ENCODE measurements at places on chromosomes 7 and 10.
A peak's percentile ranks its signal among the peaks of the same experiment; 100 is the strongest.

- DNase-seq = no peak
Observed at GRCh38 chr10:102413053-102413705, 5.4 kb downstream of the PSD start.

- DNase-seq = no peak
Observed at GRCh38 chr7:124698964-124699363, 66.6 kb downstream of the GPR37 start.

DNA sequence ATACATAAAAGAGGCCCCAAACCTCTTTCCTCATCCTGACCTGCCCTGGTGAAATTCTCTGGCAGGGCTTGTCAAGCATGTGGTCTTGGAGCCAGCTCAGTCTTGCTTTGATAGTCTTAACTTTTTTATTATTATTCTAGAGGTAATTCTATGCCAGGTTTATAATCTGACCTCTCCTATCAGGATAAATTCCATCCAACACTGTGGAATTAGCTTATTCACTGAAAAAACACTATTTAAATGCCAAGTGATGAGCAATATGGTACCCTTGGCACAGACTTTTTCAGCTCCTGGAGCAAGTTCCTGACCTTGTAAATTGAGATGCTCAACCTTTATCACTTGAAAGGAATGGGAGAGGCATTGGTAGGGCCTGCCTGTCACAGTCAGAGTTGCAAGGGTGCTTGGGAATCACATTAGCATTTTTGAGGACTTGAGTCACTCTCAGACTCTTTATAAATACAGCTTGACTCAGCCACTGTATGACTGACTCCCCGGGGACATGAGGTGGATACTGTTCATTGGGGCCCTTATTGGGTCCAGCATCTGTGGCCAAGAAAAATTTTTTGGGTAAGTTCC is at the start of gene CPA4:
TSS of gene CPA4 (plus strand) at position 480 of the 576 bp plus-strand sequence. CDS start at position 500, 20 bp downstream.
- DNase-seq = no peak

DNA sequence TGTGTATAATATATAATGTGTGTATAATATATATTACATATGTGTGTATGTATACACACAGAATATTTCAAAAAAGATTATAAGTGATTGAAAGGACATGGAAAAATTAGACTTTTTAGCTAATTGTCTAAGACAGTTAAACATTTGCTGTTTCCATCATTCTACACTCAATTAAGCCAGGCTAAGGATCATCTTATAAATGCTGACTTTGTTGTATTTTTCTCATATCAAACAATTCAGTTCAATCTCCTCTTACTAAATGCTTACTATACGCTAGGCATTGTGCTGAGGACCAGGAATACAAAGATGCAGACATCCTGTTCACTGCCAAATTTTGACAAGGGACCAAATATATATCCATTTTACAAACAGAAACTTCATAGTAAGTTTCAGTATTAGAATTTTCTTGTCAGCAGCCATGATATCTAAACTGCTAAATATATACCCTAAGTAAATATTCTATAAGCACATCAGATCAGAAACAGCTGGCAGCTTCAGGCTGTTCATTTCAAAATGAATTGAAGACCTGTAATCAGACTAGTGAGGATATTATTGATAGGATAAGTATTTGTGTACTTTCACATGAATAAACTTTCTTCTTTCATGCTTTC is 10.3 kb upstream of the LRRN3 start:
- DNase-seq = no peak

GRCh38 chr7:44638611-44639557 is 32.5 kb downstream of the OGDH start:
- DNase-seq = peak; percentile 73
